ENCODE measurements at places on chromosomes 4 and X.

- DNase-seq, result no peak
Measured at GRCh38 chrX:55867708-55868107, 150.2 kb downstream of the RRAGB start.

DNA sequence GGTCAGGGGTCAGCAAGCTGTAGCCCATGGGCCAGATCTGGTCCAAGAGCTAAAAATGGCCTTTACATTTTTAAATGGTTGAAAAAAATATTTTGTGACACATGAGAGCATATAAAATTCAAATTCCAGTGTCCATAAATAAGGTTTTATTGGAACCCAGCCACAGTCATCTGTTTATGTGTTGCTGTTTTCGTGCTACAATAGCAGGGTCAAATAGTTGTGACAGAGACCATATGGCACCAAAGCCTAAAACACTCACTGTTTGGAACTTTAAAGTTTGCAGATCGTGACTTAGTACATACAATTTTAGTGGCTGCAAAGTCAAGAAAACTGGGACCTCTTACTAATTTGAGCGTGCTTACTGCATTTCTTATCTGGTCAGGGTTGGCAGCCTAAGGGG lies 29.2 kb downstream of the LAMP2 start:
- DNase-seq, result no peak

- DNase-seq, result no peak
Measured at GRCh38 chrX:15216280-15216679, 53.6 kb downstream of the ASB9 start.

DNA sequence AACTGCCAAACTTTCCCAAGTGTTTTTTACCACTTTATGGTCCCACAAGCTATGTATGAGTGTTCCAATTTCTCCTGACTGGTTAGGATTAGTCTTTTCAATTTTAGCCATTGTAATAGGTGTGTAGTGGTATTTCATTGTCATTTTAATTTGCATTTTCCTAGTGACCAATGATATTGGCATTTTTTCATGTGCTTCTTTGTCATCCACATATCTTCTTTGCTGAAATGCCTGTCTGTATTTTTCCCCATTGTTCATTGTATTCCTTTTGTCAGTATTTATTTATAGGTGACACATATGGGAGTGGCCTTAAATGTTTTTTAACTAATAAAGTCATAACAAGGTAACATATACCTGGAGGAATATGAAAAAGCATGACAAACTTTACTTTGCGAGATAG lies 9.2 kb upstream of the UBE2D3 start:
- no peak for DNase-seq

DNA sequence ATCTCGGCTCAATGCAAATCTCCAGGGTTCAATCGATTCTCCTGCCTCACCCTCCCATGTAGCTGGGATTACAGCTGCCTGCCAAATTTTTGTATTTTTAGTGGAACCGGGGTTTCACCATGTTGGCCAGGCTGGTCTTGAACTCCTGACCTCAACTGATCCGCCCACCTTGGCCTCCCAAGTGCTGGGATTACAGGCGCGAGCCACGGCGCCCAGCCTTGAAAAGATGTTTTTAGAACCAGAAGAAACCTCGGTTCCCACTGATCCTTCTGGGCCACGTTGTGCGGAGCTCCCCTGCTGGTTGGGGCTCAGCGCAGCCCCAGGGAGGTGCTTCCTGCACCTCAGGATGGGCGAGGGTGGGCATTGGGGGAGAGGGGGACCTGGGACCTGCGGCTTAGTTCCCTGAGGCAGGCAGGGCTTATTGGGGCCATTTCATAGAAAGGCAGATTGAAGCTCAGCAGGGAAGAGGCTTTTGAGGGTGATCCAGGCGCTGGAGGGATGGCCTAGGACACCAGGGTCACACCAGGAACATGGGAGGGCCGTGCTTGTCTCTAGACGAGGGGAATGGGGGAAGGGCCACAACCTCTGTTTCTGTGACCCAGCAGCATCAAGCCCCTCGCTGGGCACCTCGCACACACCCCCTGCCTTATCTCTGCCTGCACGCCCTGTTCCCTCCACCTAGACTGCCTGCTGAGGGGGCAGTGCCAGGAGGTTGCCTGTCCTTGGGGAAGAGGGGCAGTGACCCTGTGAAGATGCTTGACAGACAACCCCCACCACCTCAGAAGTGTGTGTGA lies 6.3 kb upstream of the ADD1 start:
- no peak for DNase-seq

DNA sequence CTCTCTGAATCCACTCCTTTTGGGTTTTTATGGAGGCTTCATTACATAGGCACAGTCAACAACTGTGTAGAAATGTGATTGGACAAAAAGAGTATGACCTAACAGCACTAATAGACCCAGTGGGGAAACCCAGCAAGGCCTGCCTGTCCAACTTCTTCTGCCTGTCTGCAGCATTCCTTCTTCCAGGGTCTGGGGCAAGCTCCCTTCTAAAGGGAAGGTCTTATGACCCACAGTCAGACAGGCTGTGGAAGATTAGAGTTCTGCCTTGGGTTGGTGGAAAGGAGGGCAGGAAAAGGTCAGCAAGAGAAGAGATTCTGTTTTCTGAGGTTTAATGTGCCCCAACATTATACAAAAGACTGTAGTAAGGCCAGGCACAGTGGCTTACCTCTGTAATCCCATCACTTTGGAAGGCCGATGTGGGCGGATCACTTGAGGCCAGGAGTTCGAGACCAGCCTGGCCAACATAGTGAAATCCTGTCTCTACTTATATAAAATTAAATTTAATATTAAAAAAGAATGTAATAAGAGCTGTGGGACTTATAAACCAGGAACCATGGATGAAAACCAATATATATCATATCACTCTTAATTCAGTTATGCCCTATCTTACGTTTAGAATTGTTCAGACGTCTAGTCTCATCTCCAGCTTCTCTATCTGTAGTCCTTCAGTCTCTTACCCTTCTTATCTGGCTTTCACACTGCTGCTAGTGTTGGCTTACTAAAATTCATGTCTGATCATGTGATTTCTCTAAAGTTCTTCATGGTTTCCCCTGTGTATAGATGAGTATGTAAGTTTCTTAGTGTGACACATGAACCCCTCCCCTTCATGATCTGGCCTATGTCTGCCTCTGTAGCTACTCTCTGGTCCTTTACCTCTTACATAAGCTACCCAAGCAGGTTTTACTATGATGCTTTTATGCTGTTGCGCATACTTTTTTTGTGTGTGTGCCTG lies 6.2 kb downstream of the CLCN3 start:
- DNase-seq, result no peak

DNA sequence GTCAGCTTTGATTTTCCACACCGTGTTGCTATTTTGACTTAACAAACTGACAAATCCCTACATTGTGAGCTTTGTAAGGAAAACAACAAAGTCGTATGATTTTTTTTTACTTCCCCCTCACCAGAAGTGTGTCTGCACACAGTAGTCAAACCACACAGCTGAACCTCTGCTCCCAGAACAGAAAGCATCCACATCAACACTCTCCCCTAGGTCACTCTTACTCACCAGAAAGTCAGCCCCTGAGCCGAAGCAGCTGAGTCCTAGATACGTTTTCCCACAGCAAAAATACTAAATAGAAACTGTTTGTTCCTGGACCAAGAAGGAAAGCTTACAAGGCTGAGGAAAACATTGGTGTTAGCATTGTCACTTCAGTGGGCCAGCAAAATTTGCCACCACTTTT lies 305.7 kb downstream of the DHX15 start:
- no peak for DNase-seq

DNA sequence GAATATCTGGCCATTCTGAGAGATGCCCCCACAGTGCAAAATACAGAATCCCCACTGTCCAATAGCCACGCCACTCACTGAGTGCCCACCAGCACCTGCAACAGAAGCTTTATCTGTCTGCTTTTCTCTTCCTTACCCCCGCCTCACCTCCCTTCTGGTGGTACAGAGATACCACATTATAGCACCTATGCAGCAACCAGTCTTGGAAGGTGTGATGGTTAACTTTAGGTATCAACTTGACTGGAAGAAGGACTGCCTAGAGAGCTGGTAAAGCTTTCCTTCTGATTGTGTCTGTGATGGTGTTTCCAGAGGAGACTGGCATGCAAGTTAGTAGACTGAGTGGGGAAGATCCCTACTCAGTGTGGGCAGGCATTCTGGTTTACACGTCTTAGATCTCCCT lies 61.8 kb upstream of the TXK start:
- no peak for DNase-seq

DNA sequence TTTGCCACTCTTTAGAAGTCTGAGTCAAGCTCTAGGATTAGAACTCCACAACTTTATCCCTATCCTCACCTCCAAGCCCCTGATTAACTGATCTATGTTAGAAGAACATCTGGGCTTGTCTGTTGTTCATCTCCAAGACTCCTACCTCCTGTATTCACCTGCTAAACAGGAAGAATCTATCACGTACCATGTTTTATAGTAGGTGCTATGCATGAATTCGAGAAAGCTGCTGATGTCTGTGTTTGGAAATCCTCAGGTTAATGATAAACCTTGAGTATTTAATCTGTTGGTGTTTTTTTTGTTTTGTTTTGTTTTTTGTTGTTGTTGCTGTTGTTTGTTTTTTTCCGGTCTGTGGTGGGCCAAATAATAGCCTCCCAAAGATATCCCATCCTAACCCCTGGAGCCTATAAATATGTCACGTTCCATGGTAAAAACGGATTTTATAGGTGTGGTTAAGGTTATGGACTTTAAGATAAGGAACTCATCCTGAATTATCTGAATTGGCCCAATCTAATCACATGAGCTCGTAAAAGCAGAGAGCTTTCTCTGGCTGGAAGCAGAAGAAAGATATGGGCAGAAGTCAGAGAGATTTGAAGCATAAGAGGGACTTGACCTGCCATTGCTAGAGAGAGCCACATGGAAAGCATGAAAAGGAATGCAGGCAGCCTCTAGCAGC lies 101.2 kb upstream of the DUSP21 start:
- no peak for DNase-seq

DNA sequence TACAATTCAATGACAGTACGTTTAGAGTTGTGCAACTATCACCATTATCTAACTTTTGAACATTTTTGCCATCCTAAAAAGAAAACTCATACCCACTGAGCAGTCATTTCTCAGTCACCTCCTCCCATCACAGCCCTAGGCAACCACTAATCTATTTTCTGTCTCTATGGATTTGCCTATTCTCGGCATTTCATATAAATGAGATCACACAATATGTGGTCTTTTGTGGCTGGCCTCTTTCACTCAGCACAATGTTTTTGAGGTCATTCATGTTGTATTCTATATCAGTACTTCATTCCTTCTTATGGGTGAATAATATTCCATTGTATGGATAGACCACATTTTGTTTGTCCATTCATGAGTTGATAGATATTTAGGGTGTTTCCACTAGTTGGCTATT lies 103.0 kb downstream of the PPEF1 start:
- DNase-seq, result no peak

- no peak for DNase-seq
Measured at GRCh38 chr4:11474146-11474545, 45.5 kb upstream of the HS3ST1 start.

- DNase-seq, result peak; percentile 42
Measured at GRCh38 chr4:183960046-183960420, 54.9 kb downstream of the STOX2 start.

DNA sequence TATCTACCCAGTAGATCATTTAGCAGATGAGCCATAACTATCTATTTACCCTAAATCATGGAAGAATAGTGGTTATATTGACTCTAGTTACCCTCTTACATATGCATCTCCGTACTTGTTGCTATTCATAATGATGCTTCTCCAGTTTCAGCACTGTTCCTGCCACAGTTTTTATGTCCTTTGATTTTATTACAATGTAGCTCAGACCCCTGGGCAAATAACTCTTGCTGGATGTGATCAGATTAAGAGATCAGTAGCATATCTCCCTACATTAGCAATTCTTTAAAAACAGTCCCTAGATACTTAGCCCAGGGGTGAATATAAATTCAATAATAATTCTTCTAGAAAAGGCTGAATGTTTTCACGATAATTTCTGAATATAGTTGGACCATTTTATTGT lies 696.5 kb downstream of the ADGRL3 start:
- DNase-seq, result no peak

DNA sequence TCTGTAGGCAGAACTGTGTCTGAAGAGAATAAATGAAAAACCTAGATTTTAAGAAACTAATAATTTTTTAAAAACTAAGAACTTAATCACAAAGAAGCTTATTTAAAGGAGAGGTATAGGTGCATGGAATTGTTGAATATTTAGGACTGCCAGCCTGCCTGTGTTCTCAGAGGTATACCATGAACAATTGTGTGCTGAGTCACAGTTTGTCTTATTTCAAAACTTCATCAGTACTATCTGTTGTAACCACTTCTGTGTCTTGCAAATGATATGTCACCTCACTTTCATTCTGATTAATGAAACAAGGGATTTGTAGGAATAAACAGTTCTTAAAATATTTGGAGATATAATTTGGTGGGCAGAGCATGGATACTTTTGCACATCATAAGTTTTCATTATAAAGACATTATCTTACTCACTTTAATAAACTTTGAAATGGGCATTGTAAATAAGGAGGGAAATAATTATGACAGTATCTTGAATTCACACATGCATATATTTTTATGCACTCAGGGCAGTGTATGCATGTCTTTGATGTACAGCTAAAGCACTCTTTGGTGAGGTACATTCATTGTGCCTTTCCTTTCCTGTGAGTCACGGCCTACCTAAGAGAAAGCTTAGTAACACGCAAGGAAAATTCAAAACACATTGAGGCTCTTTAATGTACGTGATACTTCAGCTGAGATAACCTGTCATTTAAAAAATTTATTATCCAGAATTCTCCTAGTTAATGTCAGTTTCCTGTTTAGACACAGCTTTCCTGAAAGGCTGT lies 31.7 kb downstream of the STOX2 start:
- DNase-seq, result no peak

- no peak for DNase-seq
Measured at GRCh38 chrX:65196758-65197360, 220.6 kb upstream of the ZC4H2 start.

- DNase-seq, result no peak
Measured at GRCh38 chr4:154234576-154234975, 257.0 kb downstream of the DCHS2 start.

DNA sequence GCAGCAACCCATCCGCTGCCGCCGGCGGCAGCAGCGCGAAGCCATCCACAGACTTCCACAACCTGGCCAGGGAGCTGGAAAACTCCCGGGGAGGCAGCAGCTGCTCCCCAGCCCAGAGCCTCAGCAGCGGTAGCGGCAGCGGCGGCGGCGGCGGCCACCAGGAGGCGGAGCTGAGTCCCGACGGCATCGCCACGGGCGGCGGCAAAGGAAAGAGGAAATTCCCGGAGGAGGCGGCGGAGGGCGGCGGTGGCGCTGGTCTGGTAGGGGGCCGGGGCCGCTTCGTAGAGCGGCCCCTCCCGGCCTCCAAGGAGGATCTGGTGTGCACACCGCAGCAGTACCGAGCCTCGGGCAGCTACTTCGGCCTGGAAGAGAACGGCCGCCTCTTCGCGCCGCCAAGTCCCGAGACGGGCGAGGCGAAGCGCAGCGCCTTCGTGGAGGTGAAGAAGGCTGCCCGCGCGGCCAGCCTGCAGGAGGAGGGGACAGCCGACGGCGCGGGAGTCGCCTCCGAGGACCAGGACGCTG lies 4.9 kb downstream of the PRDM8 start:
- DNase-seq, result no peak

GRCh38 chr4:46944345-46944744 lies 35.3 kb upstream of the COX7B2 start:
- DNase-seq, result no peak
